ENCODE measurements at places on chromosomes 3 and 15.

- no peak overlapping the region for H3K4me3 ChIP-seq
- no peaks in the 10 kb centered on the region for H3K27me3 ChIP-seq
- DNase-seq: no peak
- H3K27ac ChIP-seq: no peak overlapping the region
- H3K4me1 ChIP-seq: peaks cover 5% of the 10 kb centered on the region
Observed at GRCh38 chr3:30779686-30780287, 114.7 kb downstream of the GADL1 start.

DNA sequence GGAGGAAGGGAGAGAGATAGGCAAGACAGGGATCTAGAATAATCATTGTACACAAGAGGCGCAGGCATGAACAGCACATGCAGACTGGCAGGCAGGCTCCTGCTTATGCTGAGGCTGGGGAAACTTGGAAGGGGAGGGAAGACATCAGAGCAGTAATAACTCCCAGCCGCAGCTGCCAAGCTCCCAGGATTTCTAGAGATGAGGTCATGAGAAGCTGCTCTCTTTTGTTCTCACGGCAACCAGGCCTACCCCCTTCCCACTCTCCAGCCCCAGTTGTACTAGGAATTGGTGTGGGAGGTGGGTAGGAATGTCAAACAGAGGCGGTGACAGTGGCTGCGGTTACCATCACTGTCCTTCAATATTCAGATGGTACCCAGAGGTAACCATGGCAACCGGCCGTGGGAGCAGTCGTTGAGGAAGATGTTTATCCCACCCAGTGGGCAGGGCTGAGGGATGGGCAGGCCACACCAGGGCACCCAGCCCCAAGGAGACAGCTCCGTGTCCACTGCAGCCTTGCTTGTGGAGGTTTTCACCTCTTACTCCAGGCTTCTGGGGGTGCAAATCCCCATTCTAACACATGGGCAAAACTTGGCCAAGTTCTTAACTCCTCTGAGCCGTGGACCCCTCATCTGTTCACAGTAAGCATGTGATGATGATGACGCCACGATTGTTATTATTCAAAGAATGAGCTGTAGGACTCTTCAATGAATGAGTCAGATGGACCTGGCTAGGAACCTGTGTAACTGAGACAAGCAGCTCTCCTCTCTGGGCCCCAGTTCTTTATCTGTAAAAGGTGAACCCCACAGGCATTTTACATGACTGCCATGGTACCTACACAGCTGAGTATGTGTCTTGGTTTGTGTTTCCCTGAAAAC, 360.8 kb upstream of the PROK2 start:
- H3K4me1 ChIP-seq: no peaks in the 10 kb centered on the region
- DNase-seq: no peak
- H3K27ac ChIP-seq: no peak overlapping the region
- no peaks in the 10 kb centered on the region for H3K27me3 ChIP-seq

GRCh38 chr3:183518491-183519251, 36.8 kb downstream of the KLHL6 start:
- H3K4me1 ChIP-seq: no peaks in the 10 kb centered on the region
- no peak overlapping the region for H3K27ac ChIP-seq
- H3K27me3 ChIP-seq: no peaks in the 10 kb centered on the region
- no peaks in the 10 kb centered on the region for H3K36me3 ChIP-seq

GRCh38 chr3:40875581-40875980, 323.7 kb upstream of the CTNNB1 start:
- no peak for DNase-seq
- H3K4me1 ChIP-seq: peaks cover 8% of the 10 kb centered on the region
- H3K4me3 ChIP-seq: no peak overlapping the region
- H3K27me3 ChIP-seq: no peaks in the 10 kb centered on the region
- H3K27ac ChIP-seq: no peak overlapping the region

- H3K27ac ChIP-seq: no peak overlapping the region
- H3K4me1 ChIP-seq: no peaks in the 10 kb centered on the region
- no peaks in the 10 kb centered on the region for H3K27me3 ChIP-seq
- H3K4me3 ChIP-seq: no peak overlapping the region
- no peaks in the 10 kb centered on the region for H3K36me3 ChIP-seq
Observed at GRCh38 chr3:179196098-179196497, 47.9 kb downstream of the PIK3CA start.

GRCh38 chr3:10445561-10446175, 59.7 kb downstream of the ATP2B2 start:
- H3K4me3 ChIP-seq: no peak overlapping the region
- H3K36me3 ChIP-seq: no peaks in the 10 kb centered on the region
- H3K27ac ChIP-seq: no peak overlapping the region
- H3K27me3 ChIP-seq: peaks cover 8% of the 10 kb centered on the region
- peaks cover 4% of the 10 kb centered on the region for H3K4me1 ChIP-seq
- no peak for DNase-seq

DNA sequence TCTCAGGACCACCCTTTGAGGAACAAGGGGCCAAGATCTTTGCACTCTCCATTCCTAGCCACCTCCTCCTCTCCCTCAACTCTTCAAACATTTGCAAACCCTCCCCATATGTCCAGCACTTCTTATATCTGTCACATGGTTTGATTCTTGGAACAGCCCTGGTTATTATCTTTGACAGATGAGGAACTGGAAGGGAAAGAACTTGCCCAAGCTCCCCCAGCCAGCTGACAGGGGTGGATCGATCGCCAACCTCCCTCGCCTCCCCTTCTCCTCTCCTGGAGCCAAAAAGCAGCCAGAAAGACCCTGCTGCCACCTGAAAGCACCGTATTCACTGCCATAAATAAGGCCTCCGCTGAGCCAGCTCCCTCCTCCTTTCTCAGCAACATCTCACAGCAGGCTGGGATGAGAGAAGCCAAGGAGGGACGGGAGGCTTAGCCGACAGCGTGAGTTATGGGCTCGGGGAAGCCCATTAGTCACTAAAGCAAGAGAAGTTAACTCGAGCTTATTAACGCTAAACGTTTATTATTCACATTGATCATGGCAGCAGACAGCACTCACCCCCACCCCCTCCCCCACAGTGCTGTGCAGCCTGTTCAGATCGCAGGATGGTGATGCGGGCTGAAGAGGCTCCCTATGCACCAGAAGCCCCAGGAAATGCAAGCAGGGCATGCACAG, 22.2 kb upstream of the FGD5 start:
- DNase-seq: no peak
- no peak overlapping the region for H3K27ac ChIP-seq
- no peaks in the 10 kb centered on the region for H3K36me3 ChIP-seq
- peaks cover 18% of the 10 kb centered on the region for H3K27me3 ChIP-seq
- no peak overlapping the region for H3K4me3 ChIP-seq

All from keratinocyte (primary cell).